ENCODE measurements at places on chromosomes 16 and 17. TPM values are rescaled to one million over a fixed set of nuclear protein-coding genes. Genes with fewer than 3 reads are reported as not detected.

Gene CLEC18A
- 1.2 TPM for total RNA-seq

Gene ARHGDIG
- total RNA-seq, result not detected

Gene MPP2
- total RNA-seq, result 0.96 TPM

Gene CCL17
- total RNA-seq, result not detected

Gene NPIPB5
- total RNA-seq, result 49.9 TPM

Gene FKBP10
- total RNA-seq, result 146 TPM

Gene SLC35G6
- total RNA-seq, result not detected

Gene NXPH3
- under 0.01 TPM for total RNA-seq

Measured in tracheal epithelial cell (primary cell).